Vagina (tissue), 2 donors: ENCODE measurements at places on chromosomes 11 and 22.

DNA sequence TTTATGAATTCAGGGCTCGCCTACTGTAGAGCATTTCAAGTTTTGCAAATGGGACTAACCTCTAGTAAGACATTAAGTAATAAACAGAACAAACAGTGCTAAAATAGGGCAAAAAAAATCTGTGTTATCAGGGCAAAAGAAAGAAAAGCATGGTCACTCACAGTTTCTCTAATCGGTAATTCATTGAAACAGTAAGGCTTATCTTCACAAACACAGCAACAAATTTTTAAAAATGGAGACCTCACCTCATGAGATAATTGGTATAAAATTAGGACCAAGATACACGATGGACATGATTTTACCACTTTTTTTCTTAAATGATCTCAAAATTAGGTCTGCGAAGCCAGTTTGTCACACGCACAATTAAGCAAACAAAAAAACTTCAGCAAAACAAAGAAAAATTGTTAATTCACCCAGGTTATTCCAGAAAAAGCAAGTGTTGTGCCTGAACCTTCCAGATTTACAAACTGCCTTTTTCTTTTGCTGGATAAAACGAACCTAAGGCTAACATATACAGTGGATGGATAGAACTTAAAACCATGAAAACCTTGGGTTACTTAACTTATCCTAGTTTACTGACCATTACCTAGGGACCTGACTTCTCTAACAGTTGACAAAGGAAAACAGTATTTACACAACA, 1.4 kb downstream of the TMEM123 start:
- DNase-seq, result no peak

- no peak for DNase-seq
Measured at GRCh38 chr11:67662142-67662834, 11.8 kb upstream of the ACY3 start.

- DNase-seq, result no peak
Measured at GRCh38 chr11:87281496-87281895, 243.8 kb downstream of the TMEM135 start.

- DNase-seq, result no peak
Measured at GRCh38 chr11:42960521-42961088, 351.2 kb upstream of the API5 start.

DNA sequence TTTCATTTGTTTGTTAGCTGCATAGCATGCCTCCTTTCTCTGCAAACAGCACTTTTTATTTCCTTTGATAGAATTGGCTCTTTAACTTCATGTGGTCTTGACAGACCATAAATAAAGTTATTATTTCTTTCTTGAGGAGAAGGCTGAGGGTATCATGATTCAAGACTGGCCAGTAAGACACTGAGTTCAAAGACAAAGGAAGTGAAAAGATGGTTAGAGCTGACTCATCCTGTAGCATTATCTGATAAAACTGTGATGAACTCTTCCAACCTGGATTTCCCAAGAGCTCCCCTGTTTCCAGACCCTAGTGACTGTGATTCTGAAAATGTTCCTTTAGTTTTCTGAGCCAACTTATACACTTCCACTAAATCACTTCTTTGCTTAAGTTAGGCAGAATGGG, 179.3 kb upstream of the FAT3 start:
- DNase-seq, result no peak

GRCh38 chr22:20011993-20012740, 4.5 kb downstream of the ARVCF start:
- DNase-seq, result no peak
